ENCODE measurements at places on chromosomes 1 and 21.

DNA sequence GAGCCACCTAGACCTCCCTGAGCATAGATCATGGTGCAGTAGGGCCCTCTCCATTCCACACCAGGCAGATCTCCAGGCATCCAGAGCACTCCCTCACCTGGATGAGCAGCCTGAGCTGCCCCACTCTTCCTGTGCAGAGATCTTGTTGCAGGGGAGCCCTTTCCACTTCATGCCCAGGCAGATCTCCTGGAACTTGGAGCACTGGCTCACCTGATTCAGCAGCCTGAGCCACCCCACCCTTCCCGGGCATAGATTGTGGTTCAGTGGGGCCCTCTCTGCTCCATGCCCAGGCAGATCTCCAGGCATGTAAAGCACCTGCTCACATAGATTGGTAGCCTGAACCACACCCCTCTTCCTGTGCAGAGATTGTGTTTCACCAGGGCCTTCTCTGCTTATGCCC, 78.0 kb downstream of the SEC16B start:
- no peak for DNase-seq

- no peak for DNase-seq
Observed at GRCh38 chr21:46194374-46195334, 10.4 kb upstream of the SPATC1L start.

DNA sequence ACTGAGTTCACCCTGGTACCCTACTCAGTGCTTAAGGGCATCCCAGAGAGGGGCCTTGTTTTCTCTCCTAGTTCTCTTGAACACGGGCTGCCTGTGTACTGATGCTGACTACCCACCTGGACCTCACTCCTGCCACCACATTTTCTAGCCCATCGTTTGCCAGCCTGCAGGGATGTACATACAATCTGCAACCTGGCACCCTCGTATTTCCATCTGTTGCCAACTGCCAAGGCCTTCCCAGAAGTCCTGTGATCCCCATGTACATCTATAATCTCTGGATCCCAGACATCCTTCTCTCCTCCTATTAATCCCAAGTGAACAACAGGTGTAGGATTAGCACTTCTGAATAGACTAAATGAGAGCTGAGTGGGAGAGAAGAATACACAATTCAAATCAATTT, 212.0 kb downstream of the SLC45A1 start:
- DNase-seq: no peak

- DNase-seq: no peak
Observed at GRCh38 chr1:209455145-209455544, 128.4 kb upstream of the CAMK1G start.

- no peak for DNase-seq
Observed at GRCh38 chr1:55309053-55309452, 93.9 kb upstream of the USP24 start.

GRCh38 chr1:117466761-117467160, 99.5 kb downstream of the MAN1A2 start:
- no peak for DNase-seq

DNA sequence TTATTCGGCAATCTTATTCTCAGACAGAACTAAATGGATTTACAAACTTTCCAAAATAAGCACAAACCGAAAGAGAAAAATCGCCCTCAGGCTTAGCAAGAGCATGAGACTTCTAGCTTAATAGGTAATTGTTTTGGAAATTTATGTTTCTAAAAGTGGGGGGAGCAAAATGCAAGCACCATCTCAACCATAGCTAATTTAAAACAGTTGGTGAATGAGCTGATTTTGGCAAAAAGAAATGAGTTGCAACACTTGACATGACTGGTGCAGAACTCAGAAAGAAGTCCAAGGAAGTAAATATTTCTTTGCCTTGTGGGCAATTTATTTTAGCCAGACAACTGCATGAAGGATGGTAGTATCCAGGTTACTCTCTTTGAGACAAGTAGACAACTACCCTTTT, 71.5 kb upstream of the PTGFR start:
- no peak for DNase-seq

DNA sequence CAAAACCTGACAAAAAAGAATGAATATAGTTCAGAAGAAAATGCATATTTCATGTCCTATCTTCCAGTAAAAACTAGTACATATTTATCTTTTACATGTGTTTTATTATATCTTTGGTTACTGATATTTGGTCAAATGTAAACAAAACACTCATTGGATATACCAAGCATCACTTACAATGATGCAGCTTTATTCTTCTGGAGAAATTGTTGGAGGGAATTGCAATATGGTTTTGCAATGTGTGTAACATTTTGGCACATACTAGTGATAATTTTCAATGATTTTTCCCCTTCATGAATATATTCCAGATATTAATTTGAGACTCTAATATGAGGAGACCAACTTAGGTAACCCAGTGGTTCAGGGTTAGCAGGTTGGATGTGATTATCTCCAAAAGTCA, 146.1 kb downstream of the ZC3H11B start:
- DNase-seq: no peak

GRCh38 chr21:44498280-44499210, 41.5 kb downstream of the KRTAP10-1 start:
- DNase-seq: no peak

DNA sequence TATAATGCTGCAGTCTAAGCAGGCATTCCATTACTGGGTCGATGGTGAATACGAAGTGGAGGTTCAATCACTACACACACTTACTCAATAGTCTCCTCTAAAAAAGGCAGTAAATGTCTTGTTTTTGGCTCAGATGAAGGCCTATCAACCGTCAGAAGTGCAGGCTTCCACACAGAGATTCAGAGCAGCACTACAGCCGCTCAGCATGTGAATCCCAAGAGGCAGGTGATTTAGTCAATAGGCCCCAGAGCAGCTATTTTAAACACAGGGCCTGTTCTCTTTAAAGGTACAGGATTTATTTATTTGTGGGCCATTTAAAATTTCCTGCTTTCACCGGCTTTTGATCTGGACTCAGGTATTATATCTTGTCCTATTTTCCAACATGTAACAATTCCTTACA, 293.7 kb downstream of the RGS7 start:
- DNase-seq: no peak

DNA sequence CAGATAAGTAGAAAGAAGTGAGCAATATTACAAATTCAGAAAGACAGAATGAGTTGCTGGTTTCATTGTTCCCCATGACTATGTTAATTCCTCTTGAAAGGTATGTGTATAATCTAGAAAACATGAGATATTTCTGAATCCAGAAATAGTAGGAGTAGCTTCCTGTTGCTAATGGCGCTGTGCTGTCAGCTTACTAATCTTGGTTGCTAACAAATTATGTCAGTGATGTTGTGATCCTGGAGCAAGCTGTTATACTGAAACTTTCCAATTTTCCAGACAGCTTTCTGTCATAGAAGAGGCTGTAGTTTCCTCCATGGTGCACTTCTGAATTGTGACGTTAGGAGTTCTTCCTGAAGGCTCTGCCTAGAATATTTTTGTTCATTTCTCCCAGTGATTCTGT, 372.3 kb downstream of the USP25 start:
- no peak for DNase-seq

GRCh38 chr1:195745189-195746010, 862.8 kb downstream of the KCNT2 start:
- no peak for DNase-seq

- peak; percentile 77 for DNase-seq
Observed at GRCh38 chr1:28775121-28775942, 36.6 kb upstream of the OPRD1 start.

GRCh38 chr1:208737922-208738321, 493.7 kb upstream of the PLXNA2 start:
- DNase-seq: no peak

DNA sequence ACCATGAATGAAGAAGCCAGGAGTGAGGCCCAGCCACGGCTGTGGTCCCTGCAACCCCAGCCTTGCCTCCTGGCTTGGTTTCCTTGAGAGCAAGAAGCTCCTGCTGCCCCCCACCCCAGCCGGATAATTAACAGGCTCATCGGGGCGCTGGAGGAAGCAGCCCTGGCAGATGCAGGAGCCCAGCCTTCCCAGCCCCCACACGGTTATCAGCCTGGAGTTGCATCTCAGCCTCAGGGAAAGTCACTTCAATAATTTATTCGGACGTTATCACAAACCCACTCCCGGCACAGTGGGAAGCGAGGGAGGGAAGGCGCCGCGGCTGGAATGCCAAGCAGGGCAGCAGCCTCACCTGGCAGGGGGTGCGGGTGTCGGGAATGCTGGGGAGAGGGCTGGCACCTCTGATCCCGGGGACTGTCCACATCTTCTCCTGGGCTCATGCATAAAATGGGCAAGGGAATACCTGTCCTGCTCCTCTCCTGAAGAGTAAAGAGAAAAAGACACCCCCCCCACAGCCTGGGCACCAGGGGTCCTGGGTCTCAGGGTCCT, 43.3 kb upstream of the LRP8 start:
- DNase-seq: no peak

- no peak for DNase-seq
Observed at GRCh38 chr1:59672851-59673572, 141.7 kb upstream of the HOOK1 start.

DNA sequence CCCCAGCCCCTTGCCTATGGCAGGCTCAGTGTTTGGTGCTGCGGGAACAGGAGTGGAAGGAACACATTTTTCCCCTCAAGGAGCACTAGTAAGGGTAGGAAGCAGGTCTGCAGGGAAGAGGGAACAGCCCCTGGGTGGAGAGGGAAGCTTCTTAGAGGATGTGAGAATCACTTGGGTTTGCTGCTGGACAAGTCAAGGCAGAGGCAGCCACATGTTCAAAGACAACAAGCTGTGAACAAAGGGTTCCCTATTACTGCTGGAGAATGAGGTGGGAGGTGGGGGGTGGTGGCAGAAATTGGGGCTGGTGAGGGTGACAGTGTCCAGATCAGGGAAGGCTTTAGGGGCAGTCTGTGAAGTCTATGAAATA, 24.8 kb upstream of the CITED4 start:
- no peak for DNase-seq

DNA sequence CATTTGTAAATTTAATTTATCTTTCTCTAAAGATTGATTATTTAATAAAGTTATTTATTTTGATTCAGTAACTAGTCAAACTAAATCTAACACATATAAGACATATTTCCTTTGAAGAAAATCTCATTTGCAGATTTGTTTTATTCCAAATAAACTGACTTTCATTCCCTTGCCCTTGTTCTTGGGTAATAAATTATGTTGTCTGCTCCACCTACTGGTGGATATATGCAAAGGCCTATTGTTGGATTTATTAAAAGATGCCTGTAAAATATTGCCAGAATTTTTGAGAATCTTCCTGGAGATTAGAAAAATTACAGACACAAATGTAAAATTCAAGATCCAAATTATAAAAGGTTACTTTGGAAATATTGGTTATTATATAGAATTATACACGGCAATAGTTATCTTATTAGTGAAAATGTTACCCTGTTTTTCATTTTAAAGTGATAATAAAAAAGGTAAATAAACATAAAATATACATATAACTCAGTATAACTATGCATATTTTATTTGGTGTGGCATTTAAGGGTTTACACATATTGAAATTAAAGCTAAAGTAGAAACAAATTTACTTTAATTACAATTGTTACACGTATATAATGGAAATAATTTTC, 116.1 kb downstream of the SPATA17 start:
- DNase-seq: no peak

- DNase-seq: peak; percentile 85
Observed at GRCh38 chr1:1430114-1430982, 5.1 kb upstream of the VWA1 start.

DNA sequence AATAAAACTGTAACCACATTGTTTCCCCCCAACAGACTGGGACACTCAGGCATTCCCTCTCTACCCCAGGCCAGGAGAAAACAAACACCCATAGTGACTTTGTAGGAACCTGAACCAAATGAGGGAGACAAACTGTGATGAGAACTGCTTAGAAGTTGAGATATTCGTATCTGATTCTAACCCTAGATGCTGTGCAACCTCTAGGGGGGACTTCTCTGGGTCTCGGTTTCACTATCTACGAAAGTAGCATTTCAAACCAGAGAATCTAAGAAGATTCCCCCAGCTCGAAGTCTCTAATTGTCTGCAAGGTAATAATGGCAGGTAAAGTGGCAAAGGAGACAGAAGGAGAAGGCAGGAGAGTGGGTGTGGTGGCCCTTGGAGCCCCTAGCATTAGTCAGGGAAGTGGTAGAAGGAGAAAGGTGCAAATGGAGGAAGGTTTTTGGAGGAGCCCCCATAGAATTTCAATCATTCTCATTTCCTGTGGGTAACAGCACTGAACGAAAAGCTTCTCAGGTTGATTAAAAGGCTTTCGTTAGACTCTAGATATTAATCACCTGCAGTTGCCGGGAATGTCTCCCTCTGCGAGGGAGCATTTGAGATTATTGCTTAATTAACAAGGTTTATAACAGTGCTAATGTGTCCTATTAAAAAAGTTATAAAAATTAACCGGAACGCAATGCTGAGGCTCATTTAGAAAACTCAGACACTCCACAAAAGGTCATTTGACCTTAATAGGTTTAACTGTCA, 46.4 kb downstream of the BEND5 start:
- no peak for DNase-seq

- no peak for DNase-seq
Observed at GRCh38 chr1:87330885-87331364, 2.2 kb downstream of the LMO4 start.

DNA sequence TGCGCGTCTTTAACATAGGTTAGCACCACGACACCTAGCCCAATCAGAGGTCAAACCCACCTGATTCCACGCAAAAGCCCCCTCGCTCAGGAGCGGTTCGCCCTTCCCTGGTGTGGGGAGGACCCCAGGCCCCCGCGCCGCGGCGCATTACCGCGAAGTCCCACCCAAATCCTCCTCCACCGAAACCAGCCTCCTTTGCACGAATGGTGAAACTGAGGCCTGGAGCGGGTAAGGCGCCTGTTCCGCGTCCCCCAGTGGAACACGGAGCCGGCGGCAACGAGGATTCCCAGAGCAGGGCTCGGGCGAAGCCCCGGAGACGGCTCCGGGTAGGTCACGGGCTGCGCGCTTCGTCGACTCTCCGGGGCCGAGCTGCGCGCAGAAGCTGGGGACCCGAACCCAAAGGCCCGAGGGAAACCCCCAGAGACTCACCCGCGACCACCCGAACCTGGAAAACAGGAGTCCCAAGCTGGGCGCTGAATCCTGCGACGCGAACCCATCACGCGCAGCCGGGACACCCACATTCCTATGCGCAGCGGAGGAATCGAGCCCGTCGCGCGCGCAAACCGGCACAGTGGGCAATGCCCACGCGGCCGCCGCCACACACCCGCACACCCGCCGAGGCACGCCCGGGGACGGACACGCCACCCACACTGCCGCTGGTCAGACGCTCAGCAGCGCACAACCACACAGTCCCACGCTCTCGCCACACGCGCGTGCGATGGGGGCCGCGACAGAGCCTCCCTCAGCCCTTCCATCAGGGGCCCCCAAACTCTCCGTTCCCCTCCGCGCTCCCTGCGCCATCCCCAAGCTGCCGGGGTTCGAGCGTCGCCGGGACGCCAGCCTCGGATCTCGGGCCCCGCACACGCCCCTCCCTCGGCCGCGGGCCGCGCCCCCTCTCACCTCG, 507 bp downstream of the GLIS1 start:
- DNase-seq: peak; percentile 5

GRCh38 chr1:49199564-49199963, 422.9 kb upstream of the BEND5 start:
- DNase-seq: no peak

Data from heart right ventricle (tissue), 16 donors.